ENCODE measurements at places on chromosomes 13 and 19.

- no peak for DNase-seq
Observed at GRCh38 chr19:32813862-32814425, 55.6 kb downstream of the SLC7A9 start.

GRCh38 chr19:35248310-35249145 is at the start of gene LSR:
Gene LSR (plus strand): TSS chr19:35249002. CDS start chr19:35249023, 21 bp downstream.
- no peak for DNase-seq

- no peak for DNase-seq
Observed at GRCh38 chr19:18710996-18711751, 27.7 kb downstream of the CRTC1 start.

- no peak for DNase-seq
Observed at GRCh38 chr13:113452466-113452865, 822 bp downstream of the ADPRHL1 start.

DNA sequence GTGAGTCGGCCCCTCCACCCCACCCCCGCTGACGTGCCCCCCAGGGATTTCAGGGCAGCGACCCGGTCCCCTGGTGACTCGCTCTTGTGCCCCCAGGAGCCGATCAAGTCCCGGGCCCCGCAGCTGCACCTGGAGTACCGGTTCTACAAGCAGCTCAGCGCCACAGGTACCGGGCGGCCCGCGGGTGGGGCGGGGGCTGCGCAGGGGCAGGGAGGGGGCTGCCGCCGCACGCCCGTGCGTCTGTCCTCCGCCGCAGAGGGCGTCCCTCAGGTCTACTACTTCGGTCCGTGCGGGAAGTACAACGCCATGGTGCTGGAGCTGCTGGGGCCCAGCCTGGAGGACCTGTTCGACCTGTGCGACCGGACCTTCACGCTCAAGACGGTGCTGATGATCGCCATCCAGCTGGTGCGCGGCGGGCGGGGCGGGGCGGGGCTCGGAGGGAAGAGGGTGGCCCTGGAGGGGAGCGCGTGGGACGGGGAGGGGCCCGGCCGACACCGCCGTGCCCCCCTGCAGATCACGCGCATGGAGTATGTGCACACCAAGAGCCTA is 37.1 kb downstream of the BTBD2 start:
- no peak for DNase-seq

DNA sequence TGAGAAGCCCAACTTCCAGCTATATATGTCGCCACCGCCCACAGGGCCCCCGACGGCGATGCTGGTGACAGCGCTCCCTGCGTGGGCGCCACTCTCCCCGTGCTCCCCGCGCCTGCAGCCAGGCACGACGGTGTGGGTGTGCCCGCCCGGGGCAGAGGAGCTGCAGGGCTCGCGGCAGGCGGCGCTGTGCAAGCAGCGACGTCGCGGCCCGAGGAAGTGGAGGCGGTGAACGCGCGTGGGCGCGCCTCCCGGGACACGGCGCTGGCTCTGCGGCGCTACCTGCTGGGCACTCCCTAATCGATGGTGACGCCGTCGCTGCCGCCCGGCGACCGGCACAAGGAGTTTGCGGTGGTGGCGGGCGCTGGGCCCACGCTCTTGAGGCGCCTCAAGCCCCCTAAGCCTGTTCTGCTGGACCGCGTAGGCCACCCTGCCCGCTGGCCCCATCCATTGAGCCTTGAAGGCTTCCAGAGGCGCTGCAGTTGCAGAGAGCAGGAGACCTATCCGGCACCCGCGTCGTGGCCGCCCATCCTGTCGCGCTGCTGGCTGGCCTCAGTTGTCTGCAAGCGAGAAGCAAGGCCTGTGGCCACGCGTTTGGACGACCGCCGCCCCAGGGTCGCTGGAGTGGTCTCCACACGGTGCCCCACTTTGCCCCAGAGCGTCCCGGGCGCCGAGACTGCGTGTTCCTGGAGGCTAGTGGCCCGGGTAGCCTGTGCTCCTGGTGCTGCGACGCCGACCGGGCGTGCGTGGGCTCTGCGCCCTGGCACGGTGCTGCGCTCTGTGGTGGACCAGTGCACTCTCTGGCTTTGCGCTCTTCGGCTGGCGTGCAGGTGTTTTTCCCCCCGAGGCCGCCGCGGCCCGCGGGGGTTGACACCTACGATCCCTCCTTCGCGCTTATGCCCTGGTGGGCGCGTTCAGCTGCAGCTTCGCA is 23.1 kb downstream of the LRFN3 start:
- no peak for DNase-seq

DNA sequence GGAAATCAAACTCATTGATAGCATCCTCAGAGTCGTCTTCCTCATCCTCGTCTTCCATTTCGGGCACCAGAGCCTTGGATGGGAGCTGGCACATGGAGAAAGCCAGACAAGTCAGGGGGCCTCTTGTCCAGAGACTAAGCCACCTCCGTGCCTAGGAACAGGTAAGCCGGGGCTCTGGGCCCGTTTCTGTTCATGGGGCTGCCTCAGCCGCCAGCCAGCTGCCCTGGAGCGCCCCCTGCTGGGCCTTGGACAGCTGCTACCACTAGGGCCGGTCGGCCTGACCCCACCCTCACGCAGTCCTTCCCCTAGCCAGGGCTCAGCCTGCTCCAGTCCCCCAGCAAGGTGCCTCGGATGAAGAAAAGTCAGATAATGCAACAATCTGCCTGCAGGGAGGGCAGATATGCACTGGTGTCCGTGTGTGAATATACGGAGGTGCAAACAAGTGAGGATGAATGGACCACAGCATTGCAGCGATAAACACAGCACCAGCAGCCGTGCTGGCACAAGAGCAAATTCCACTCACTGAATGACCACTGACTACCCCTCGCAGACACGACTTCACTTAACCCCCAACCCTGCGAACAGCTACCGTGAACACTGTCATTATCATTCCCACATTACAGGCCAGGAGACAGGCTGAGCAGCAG is 11.9 kb upstream of the PRKD2 start:
- no peak for DNase-seq

DNA sequence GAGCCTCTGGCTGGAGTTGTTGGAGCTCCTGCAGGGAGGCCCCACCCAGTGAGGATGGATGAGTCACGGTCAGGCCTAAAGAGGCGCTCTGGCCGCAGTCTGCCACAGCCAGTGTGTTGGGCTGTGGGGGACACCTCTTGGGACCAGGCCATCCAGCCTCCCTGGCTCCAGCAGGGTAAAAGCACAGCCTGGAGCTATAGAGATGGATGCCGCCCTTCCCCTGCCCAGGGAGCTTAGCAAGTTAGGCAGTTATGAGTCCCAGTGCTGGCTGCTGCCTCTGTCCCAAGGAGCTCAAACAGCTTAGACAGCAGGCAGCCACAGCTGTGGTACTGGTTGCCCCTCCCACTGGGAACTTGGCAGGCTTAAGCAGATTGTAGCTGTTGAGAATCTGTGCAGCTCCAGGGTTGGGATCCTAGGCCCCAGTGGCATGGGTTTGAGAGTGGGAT is 100.9 kb downstream of the NDFIP2 start:
- DNase-seq, result peak; percentile 20

GRCh38 chr19:10224337-10224736 is 6.8 kb downstream of the S1PR2 start:
- DNase-seq, result no peak

DNA sequence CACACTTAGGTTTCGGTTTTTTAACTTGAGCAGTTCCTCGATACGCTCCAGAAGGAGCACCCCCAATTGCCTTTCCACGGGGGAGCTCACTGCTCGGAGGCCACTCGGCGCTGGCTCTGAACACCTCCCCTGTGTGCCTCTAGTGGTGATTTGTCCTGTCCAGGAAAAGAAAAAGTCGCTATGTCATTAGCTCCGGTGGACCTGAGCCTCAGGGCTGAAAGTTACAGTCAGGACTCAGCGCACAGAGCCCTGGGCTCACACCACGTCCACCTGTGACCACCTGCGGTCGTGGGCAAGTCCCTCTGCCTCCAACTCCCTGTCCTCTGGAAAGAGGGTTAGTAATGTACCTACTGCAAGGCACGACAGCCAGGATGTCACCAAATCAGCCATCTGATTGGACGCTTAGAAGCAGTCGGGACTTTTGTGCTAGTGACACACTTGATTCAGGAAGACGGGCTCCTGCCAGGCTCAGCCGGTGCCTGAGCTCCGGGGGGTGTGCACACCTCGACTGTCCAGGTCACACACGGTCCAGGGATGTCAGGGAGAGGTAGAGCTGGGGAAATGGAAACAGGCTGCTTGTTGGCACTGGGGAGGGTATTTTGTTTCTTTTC is 3.9 kb upstream of the TMPRSS9 start:
- no peak for DNase-seq

- DNase-seq, result no peak
Observed at GRCh38 chr13:61913183-61913582, 497.5 kb upstream of the PCDH20 start.

DNA sequence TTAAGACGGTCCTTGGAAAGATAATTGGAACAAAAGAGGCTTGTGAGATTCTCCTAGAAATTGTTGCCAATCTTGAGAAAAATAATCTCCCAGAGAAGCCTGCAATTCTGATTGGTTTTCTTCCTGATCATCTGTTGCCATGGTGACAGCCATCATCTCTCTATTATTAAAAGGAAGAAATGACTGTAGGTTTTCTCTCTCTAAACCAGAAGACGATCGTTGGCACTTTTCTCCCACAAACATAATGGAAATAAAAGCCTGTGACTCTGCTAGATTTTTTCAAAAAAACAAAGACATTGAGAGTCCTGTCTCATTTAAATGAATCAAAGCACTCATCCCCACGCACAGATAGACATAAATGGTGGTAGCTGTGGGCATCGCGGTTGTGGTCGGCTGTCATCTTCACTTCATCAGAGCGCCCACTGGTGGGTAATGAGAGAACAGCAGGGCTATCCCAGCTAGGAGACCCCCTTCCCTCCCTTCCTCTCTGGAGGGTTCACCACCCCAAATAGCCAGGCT is 21.7 kb upstream of the CALM3 start:
- DNase-seq, result no peak

GRCh38 chr13:102147353-102147752 is 254.5 kb downstream of the FGF14 start:
- DNase-seq, result no peak

GRCh38 chr13:90502153-90502552 is 845.3 kb upstream of the MIR17HG start:
- DNase-seq, result no peak

DNA sequence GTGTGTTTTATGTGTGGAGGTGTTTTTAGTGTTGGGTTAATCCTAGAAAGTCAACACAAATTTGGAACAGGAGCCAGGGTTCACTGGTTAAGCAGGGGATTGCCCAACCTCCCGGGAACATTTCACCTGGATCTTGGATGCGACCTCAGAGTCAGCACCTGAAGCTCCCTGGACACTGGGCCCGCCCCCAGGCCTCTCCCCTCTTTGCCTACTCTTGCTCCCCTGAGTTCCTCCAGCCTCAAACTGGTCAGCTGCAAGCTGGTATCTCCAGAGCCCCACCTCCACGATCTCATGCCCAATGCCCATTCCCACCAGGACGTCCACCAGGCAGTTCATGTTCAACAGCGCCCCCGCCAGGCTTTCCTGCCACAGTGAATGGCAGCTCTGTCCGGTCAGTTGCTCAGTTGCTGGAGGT is 9.7 kb downstream of the HSD17B14 start:
- no peak for DNase-seq

GRCh38 chr19:40610396-40611064 is 9.4 kb downstream of the LTBP4 start:
- no peak for DNase-seq

- no peak for DNase-seq
Observed at GRCh38 chr19:36398571-36398970, 19.6 kb upstream of the ZFP14 start.

DNA sequence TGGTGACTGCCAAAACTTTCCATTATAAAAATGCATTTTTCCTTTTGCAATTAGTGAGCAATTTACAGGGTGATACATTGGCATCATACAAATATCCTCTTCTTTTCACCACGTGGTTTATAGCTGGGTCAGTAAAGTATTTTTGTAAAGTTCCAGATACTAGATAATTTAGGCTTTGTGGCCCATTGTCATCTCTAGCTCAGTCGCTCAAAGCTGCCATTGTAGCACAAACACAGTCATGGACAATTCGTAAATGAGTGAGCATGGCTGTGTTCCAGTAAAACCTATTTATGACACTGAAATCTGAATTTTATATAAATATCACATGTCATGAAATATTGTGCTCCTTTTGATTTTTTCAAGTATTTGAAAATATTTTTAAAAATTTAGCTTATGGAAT is 162.9 kb downstream of the USP12 start:
- DNase-seq, result no peak

- no peak for DNase-seq
Observed at GRCh38 chr19:23855676-23856075, 59.0 kb upstream of the ZNF726 start.

DNA sequence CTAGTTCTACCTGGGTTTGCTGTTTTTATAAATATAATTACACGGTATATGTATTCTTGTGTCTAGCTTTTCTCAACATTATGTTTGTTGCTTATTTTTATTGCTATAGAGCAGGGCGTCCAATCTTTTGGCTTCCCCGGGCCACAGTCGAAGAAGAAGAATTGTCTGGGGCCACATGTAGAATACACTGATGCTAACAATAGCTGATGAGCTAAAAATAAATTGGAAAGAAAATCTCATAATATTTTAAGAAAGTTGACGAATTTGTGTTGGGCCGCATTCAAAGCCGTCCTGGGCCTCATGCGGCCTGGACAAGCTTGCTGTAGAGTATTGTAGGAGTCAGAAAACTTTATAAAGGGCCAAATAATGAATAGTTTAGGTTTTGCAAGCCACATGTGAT is 33.9 kb downstream of the GPR12 start:
- DNase-seq, result no peak

DNA sequence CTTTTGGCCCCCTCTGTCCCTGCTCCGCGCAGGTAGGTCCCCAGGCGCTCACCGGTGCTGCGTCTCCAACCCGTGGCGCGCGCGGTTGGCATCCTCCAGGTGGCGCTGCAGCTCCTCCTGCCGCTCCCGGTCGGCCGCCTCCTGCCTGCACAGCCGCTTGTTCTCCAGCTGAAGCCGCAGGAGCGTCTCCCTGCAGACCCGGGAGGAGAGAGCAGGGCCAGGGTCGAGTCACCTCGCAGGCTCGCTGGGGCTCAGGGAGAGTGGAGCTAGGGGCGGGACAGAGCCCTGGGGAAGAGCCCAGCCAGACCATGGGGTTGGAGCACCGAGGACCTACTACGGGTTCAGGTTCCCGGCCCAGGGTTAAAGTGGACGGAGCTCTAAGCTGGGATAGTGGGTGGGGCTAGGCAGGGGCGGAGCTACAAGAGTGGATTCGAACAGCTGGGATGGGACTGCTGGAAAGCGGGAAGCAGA is 9.3 kb downstream of the HOOK2 start:
- no peak for DNase-seq

- DNase-seq, result no peak
Observed at GRCh38 chr19:19399733-19400433, 5.6 kb upstream of the GATAD2A start.

DNA sequence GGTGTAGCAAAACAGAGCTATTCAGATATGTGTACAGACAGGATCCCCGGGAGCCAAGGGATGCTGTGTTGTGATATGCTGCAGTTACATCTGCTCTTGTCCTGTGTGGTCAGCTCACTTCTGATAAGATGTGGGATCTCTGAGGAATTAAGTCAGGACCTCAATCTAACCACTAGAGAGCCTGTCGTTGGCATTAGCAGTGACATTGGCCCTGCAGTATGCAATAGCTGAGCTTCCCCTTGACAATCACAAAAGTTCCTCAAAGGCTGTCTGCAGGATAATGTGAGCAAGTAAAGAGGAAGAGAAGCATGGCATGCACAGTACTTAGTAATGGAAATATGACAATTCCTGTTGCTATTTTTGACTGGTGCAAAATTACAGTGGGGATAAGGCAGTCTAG is 203.4 kb upstream of the MIR17HG start:
- no peak for DNase-seq

All from smooth muscle cell of the brain vasculature (primary cell).